ENCODE measurements at places on chromosomes 7 and 10. TPM values are rescaled to one million over a fixed set of nuclear protein-coding genes. Genes with fewer than 3 reads are reported as not detected.

The SLC26A3 gene
- total RNA-seq: not detected

The SUGCT gene
- total RNA-seq: 1.2 TPM

The GPR146 gene
- 2.1 TPM for total RNA-seq

The CALHM1 gene
- not detected for total RNA-seq

The HOGA1 gene
- total RNA-seq: 1.1 TPM

The CPN1 gene
- 0.16 TPM for total RNA-seq

The PILRA gene
- 3.4 TPM for total RNA-seq

The CFAP69 gene
- total RNA-seq: 3.2 TPM

The UNCX gene
- total RNA-seq: 0.07 TPM

The AKR1C8 gene
- 0.49 TPM for total RNA-seq

The PRPS1L1 gene
- not detected for total RNA-seq

The UTF1 gene
- total RNA-seq: not detected

The CLRN3 gene
- not detected for total RNA-seq

The GBX1 gene
- not detected for total RNA-seq

The ADAP1 gene
- total RNA-seq: 5.7 TPM

The CDK14 gene
- total RNA-seq: 0.37 TPM

The RPS24 gene
- 2,717 TPM for total RNA-seq

The FEZF1 gene
- not detected for total RNA-seq

The TMEM270 gene
- 0.23 TPM for total RNA-seq

The TYW1B gene
- total RNA-seq: 3.0 TPM

The BAIAP2L1 gene
- 56.3 TPM for total RNA-seq

The UFSP1 gene
- total RNA-seq: 5.0 TPM

The MMRN2 gene
- total RNA-seq: 0.91 TPM

The ZNF503 gene
- 12.5 TPM for total RNA-seq

The CALML3 gene
- total RNA-seq: not detected

The ANKRD30A gene
- 0.64 TPM for total RNA-seq

The PAX4 gene
- total RNA-seq: not detected

The SLC29A3 gene
- 15.7 TPM for total RNA-seq

The ABCB4 gene
- not detected for total RNA-seq

The OR6B1 gene
- not detected for total RNA-seq

The GIMAP5 gene
- not detected for total RNA-seq

The GNGT1 gene
- total RNA-seq: not detected

The EIF5AL1 gene
- total RNA-seq: 2.3 TPM

The SUN3 gene
- total RNA-seq: not detected

The PKD2L1 gene
- total RNA-seq: 0.15 TPM

The C10orf105 gene
- not detected for total RNA-seq

The VAX1 gene
- total RNA-seq: 1.3 TPM

The CRTAC1 gene
- 1.8 TPM for total RNA-seq

The RBP4 gene
- 10.4 TPM for total RNA-seq

All from A549 treated with DMSO at 1 μM for 4 hours (cell line).